Brain pericyte (primary cell): ENCODE measurements at places on chromosomes 7 and 10.

DNA sequence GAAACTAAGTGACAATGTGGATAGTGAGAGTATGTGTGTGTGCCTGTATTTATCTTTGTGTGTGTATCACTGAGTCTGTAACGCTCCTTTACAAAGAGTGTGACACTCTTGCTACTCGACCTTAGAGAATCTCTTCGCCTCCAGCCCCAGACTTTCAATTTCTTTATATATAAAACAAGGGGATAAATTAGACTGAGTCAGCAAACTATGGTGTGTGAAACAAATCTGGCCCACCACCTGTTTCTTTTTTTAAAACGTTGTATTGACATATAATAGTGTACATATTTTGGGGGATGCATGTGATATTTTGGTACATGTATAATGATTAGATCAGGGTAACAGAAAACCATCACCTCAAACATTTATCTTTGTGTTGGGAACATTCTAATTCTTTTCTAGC, 240.5 kb downstream of the KCNMA1 start:
- DNase-seq = no peak

DNA sequence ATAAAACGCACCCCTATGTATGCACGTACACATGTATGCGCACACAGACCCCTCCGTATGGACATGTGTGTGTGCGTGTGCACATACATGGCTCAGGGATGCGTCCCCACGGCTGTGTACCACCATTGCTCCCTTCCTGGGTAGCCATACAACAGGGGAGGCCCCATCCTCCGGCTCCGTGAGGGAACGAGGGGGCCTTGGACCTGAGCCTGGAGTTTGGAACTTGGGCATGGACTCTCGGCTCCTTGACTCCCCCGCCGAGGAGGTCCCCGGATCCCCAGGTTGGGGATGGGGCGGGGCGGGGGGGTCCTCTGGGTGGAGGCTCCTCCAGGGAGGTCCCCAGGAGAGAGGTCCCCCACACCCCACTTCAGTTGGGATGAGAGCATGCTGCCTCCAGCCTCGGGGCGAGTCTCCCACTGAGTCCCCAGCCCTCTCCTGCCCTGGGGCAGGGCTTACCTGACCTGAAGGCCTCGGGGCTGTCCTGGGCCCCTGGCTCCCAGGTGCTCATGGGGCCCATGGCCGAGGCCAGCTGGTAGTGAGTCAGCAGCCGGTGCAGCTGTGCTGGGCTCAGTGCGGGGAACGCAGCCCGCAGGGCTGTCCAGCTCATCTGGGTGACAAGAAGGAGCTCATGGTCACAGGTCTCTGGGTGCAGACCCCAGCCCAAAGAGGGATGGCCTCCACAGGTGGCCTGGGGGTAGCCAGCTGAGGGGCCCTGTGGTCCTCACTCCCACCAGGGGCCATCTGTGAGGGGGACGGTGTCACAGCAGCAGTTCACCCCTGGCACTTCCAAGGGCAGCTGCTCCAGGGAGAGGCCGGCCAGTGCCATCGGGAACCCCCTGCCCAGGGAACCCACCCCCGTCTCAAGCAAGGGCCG, 29.9 kb downstream of the AP5Z1 start:
- no peak for DNase-seq

DNA sequence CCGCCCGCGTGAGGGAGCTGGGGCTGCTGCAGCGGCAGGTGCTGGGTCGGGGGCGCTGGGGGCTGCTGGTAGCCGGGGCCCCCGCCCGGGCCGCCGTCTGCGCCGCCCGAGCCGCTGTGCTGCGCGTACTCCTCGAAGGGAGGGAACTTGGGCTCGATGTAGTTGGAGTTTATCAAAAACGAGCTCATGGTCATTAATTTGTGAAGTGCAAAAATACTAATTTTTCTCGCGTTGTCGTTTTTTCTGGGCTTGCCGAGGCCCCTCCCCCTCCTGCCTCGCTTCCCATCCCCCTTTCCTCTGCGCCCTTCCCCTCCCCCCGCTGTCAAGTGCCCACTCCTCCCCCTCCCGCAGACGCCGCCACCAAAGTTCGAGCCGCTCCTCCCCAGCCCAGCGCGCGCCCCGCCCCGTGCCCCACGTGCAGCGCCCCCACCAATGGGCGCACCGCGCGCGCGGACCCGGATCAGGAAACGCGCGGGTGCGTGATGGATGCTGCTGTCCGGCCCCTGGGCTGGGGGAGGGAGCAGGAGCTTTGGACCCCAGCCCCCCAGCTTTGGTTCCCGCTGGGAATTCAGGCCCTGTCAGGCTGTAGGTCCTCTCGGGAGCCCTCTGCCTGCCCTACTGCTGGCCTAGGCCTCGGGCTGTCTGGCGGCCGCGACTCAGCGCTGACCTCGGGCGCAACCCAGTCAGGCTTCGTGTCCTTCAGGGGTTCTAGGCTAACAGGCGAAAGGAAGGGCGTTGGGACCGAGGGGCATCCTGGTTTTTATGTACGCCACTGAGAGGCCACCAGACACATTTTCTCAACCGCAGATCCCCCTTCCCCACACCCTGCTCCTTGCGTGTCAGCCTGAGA, at the start of gene HOXA4:
TSS of gene HOXA4 (minus strand) at position 218 of the 850 bp plus-strand sequence. CDS start at position 194, 24 bp downstream.
- DNase-seq = no peak

GRCh38 chr7:100682991-100683658, 9.6 kb downstream of the GNB2 start:
- DNase-seq = no peak

DNA sequence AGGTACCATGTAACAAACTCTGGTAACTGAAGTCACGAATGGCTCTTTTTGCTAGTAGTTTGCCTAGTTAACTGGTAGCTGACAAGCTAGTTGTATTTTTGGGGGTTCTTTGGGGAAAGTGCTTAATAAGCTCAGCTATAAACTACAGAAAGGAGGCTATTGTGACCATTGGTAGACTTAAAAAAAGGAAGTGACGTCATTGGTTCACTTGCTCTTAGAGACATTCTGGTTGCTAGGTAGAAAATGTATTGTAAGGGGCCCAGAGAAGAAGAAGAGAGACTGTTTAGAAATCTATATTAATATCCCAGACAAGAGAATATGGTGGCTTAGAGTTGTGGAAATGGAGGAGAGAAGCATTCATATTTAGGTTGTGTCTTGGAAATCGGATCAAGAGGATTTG, 103.0 kb downstream of the NXPH1 start:
- no peak for DNase-seq

- no peak for DNase-seq
Observed at GRCh38 chr7:130897515-130898419, 163.8 kb upstream of the KLF14 start.

GRCh38 chr10:104090611-104091010, 4.9 kb upstream of the COL17A1 start:
- DNase-seq = no peak

DNA sequence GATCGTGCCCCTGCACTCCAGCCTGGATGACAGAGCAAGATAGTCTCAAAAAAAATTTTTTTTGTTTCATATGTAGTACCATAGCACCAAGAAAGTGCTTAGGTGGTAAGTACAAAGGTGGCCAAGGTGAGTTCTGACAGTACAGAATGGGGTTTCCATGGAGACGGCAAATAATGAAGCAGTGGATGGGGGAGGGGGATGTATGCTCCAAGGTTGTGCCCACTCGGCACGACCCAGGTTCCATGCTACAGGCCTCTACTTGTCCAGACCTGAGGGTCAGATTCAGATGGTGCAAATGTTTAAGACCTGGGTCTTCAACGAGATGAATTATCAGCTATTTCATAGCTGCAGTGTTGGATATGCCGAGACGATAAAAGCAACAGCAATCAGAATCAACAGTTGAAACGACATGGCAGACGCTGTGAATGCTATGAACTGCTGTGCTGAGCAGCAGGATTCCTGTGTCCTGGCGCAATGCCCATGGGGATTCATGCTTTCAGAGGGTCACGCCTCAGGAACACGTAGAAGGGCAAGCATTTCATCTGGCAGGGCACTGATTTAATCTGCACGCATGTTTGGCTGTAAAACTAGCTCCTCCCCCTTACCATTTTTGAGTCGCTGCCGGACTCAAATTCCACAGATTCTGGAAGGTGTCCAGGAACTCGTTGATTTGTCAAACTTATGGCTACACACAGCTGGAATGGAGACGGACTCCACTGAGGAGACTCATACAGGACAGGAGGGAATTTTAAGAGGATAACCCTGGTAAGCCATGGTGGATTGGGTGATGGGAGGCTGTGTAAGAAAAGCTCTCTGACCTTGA, 256.5 kb downstream of the FRMD4A start:
- DNase-seq = peak; percentile 76

GRCh38 chr10:79148452-79149344, 79.9 kb downstream of the ZMIZ1 start:
- no peak for DNase-seq

- DNase-seq = no peak
Observed at GRCh38 chr10:17200001-17200911, 1.2 kb downstream of the TRDMT1 start.

GRCh38 chr10:50577010-50577409, 46.7 kb downstream of the SGMS1 start:
- no peak for DNase-seq
